ENCODE measurements at places on chromosomes 16 and 17. TPM values are rescaled to one million over a fixed set of nuclear protein-coding genes. Genes with fewer than 3 reads are reported as not detected.

DNA sequence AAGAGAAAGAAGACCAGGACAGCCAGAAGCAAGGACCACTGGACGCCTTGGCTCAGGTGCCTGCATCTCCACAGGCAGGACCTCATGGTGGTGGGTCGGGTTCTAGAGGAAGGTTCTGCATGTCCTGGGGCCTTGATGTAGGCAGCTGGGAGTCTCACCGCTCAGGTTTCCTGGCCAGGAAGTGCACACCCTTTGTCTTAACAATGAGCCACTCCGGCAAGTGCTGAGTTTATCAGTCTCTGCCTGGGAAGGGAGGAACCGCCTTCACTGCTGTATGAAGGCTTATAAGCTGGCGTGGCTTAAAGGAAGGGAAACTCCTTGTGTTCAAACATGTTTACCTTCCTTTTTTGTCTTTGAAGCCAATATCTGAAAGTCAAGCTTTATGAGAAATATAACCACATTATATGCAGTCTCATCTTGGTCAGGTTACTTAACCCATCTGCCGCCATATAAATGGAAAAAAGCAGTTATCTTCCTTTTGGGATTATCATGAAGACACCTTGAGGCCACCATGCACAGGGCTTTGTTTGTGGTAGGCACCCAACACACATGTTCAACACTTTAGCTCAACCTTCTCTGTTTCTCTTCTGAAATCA, at the start of gene ST6GALNAC1:
TSS of gene ST6GALNAC1 (minus strand) at position 205 of the 596 bp plus-strand sequence. CDS start at position 86, 119 bp downstream.
- H3K36me3 ChIP-seq: peaks cover 3% of the 10 kb centered on the region
- DNase-seq: peak; percentile 44
- peak within 1 kb of the TSS; percentile 49 for H3K27ac ChIP-seq

GRCh38 chr17:3639981-3640596, 3.5 kb downstream of the CTNS start:
- H3K4me1 ChIP-seq: peaks cover 44% of the 10 kb centered on the region
- H3K27me3 ChIP-seq: no peaks in the 10 kb centered on the region
- peaks cover 26% of the 10 kb centered on the region for H3K36me3 ChIP-seq
- H3K4me3 ChIP-seq: peak overlapping the region; percentile 59
- peak; percentile 74 for DNase-seq

DNA sequence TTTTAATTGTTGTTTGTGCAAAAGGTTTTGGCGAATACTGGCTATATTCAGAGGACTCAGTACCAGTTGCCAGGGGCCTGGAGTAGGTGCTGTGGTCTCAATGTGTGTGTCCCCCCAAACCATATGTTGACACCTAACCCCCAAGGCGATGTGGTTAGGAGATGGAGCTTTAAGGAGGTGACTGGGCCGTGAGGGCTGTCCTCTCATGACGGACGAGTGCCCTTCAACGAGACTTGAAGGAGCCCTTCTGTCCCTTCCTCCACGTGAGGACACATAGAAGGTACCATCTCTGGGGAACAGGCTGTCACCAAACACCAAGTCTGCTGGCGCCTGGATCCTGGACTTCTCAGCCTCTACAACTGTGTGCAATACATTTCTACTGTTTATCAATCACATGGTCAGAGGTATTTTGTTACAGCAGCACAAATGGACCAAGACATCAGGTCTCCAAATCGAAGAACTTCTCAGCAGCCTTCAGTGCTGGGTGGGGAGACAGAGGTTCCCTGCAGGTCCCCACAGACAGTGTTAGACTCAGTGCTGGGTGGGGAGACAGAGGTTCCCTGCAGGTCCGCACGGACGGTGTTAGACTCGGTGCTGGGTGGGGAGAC, 24.8 kb upstream of the METRNL start:
- H3K4me1 ChIP-seq: peaks cover 19% of the 10 kb centered on the region
- H3K36me3 ChIP-seq: no peaks in the 10 kb centered on the region
- no peak overlapping the region for H3K27ac ChIP-seq

The USH1G gene
- not detected for total RNA-seq

The ABAT gene
- total RNA-seq: 10.0 TPM

- H3K4me1 ChIP-seq: no peaks in the 10 kb centered on the region
- H3K4me3 ChIP-seq: no peak overlapping the region
- H3K36me3 ChIP-seq: peaks cover 4% of the 10 kb centered on the region
- peak overlapping the region; percentile 18 for H3K27ac ChIP-seq
These were observed 31.1 kb downstream of the PPM1D start for GRCh38 chr17:60631119-60631518.

DNA sequence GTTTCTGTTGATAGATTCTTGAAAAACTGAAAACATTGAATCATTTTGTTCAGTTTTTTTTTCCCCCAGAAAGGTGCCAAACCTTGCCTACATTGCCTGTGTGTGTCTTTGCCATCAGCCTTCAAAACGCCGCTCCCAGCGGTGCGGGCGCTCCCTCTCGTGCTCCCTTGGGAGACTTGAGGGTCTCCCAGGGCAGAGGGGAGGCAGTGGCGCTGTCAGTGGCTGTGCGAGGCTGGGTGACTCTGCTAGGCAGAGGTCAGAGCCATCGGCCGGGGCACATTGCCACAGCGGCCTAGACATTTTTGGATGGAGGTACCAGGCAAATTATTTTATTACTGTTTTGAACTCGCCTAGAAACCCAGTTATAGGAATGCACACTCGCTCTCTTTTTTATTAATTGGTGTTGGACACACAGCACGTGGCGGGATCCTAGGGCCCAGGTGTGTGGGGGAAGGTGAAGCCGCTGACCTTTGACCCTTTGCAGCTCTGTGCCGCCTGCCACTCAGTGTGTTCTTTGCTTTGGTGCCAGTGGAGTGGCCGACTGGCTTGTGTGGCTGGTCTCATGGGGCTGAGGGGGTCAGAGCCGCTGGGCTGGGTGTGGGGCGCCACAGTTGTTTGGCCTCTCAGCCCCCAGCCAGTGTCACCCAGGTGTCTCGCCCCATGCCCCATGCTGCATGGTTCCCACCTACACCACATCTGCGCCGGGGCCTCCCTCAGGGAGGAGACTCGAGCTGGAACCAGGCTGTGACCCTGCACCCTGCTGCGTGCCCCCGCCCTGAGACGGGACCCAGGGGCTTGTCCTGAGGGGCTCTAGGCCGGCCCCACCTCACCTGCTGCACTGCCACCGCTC, 115.7 kb downstream of the BANP start:
- peaks cover 12% of the 10 kb centered on the region for H3K36me3 ChIP-seq
- no peak overlapping the region for H3K4me3 ChIP-seq
- no peak for DNase-seq
- no peaks in the 10 kb centered on the region for H3K27me3 ChIP-seq
- no peak overlapping the region for H3K27ac ChIP-seq

The SLC13A2 gene
- total RNA-seq: not detected

GRCh38 chr16:58249388-58249779, 45.4 kb downstream of the PRSS54 start:
- H3K27me3 ChIP-seq: peaks cover 5% of the 10 kb centered on the region
- no peak for DNase-seq
- peak overlapping the region; percentile 88 for H3K4me3 ChIP-seq
- no peaks in the 10 kb centered on the region for H3K36me3 ChIP-seq
- H3K27ac ChIP-seq: no peak overlapping the region
- peaks cover 13% of the 10 kb centered on the region for H3K4me1 ChIP-seq

GRCh38 chr17:73791631-73792030, 147.4 kb upstream of the SDK2 start:
- H3K4me3 ChIP-seq: no peak overlapping the region
- H3K27me3 ChIP-seq: no peaks in the 10 kb centered on the region
- peaks cover 7% of the 10 kb centered on the region for H3K4me1 ChIP-seq
- DNase-seq: no peak
- no peak overlapping the region for H3K27ac ChIP-seq

The EVI2B gene
- total RNA-seq: 14.1 TPM

GRCh38 chr17:44604116-44604761, 47.0 kb downstream of the FZD2 start:
- no peaks in the 10 kb centered on the region for H3K36me3 ChIP-seq
- no peaks in the 10 kb centered on the region for H3K4me1 ChIP-seq
- H3K27me3 ChIP-seq: peaks cover 11% of the 10 kb centered on the region
- no peak for DNase-seq
- no peak overlapping the region for H3K4me3 ChIP-seq
- no peak overlapping the region for H3K27ac ChIP-seq

The YPEL2 gene
- total RNA-seq: 7.6 TPM

DNA sequence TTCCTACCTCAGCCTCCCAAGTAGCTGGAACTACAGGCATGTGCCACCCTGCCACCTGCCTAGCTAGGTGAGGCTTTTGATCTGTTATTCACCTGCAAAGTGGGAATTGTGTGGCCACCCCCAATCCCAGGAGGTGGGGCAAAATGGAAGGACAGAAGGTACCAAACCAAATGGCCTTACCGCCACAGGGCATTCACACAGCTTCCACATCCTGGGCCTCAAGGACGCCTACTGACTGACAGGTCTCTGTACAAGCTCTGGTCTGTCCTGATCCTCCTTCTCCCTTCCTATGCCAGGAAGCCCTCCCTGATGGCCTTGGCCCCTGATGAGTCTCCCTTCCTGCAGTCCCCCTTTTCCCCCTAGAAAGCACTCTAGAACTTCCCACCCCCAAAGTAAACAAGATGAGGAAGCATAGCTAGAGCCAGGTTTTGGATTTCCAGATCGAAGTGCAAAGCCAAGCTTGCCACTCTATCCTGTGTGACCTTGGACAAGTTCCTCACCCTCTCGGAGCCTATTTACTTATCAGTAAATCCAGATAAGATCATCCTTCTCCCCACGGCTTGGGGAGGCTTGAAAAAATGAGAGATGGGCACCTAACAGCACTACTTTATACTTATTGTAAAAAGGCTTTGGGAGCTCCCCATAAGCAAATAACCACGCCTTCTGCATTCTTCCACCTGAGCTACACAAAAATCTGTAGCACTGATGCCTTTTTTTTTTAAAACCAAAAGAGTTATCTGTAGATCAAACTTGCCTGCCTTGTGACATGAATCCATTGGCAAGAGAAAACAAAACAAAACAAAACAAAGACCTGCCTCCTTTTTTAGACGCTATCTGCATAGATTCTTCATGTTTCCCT, 4.5 kb downstream of the PLLP start:
- H3K27ac ChIP-seq: no peak overlapping the region
- H3K36me3 ChIP-seq: no peaks in the 10 kb centered on the region
- no peak for DNase-seq

- no peak overlapping the region for H3K27ac ChIP-seq
- H3K36me3 ChIP-seq: peaks cover 6% of the 10 kb centered on the region
- H3K4me1 ChIP-seq: no peaks in the 10 kb centered on the region
- no peak for DNase-seq
These were observed 59.9 kb downstream of the WNT3 start for GRCh38 chr17:46758614-46759013.

The SNAI3 gene
- total RNA-seq: 5.8 TPM

GRCh38 chr17:17495536-17496188, 533 bp downstream of the RASD1 start:
- H3K4me3 ChIP-seq: peak overlapping the region; percentile 62
- peak; percentile 46 for DNase-seq
- H3K36me3 ChIP-seq: peaks cover 3% of the 10 kb centered on the region
- peaks cover 7% of the 10 kb centered on the region for H3K27me3 ChIP-seq

- no peaks in the 10 kb centered on the region for H3K36me3 ChIP-seq
- H3K27me3 ChIP-seq: peaks cover 61% of the 10 kb centered on the region
- no peak overlapping the region for H3K4me3 ChIP-seq
- DNase-seq: no peak
- no peak overlapping the region for H3K27ac ChIP-seq
These were observed 2.3 kb upstream of the WNT3 start for GRCh38 chr17:46820592-46821450.
